ENCODE measurements at places on chromosomes 5 and 9. TPM values are rescaled to one million over a fixed set of nuclear protein-coding genes. Genes with fewer than 3 reads are reported as not detected.

DNA sequence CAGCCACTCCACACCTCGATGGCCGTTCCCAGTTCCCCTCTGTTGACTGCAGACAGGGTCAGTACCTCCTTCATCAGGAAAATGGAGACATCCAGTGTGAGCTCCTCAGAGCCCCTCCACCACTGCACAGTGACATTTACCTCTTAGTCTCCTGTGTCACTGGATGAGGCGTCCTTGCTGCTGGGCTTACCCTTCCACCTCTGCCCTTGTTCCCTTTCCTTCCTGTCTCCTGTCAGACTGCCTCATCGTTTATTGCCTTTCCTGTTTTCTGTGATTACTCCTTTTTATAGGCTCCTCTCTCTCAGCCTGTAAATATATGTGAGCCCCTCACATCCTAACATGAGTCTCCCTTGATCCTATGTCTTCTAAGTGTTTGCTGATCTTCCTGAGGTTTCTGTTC is 23.2 kb upstream of the SPTAN1 start:
- H3K4me1 ChIP-seq = no peaks in the 10 kb centered on the region
- no peak overlapping the region for H3K27ac ChIP-seq
- H3K36me3 ChIP-seq = peaks cover 20% of the 10 kb centered on the region
- no peak overlapping the region for H3K4me3 ChIP-seq
- DNase-seq = no peak

GRCh38 chr5:72818866-72819534 is 2.5 kb downstream of the TNPO1 start:
- no peaks in the 10 kb centered on the region for H3K27me3 ChIP-seq
- H3K4me1 ChIP-seq = peaks cover 28% of the 10 kb centered on the region
- no peak for DNase-seq
- H3K4me3 ChIP-seq = peak overlapping the region; percentile 99

DNA sequence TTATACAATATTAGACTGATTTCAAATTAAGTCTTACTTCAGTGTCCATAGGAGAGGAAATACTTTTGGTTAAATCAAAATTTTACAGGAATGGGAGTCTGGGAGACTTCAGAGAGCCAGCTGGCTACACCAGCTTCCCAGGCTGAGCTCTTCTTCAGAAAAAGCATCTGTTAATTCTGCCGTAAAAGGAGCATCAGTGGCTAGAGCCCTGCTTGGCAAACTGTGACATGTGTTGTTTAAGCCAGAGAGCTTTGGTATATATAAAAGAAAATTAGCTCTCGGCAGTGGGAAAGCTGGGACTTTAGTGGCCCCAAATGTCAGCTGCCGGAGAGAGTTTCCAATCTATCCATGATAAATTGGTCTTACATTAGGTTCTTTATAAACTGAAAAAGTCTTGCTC is 378.8 kb upstream of the TUSC1 start:
- no peak overlapping the region for H3K4me3 ChIP-seq
- no peaks in the 10 kb centered on the region for H3K4me1 ChIP-seq
- H3K27ac ChIP-seq = no peak overlapping the region
- no peaks in the 10 kb centered on the region for H3K36me3 ChIP-seq
- no peak for DNase-seq

DNA sequence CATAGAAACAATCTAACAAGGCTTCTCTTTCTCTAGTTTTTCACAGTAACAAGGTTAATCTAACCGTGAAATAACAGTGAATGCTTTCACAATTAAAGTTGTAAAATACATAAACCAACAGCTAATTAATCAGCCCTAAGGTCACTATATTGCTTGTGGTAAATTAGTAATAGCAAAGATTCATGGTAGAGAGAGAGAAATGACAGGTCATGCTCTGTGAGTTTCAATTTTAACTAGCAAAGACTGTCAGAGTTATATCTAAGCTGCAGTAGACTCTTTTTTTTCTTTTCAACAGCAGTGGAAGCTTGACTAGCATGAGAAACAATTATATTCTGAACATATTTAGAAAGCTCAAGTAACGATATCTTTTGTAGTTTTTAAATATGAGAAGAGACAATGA is 1068.0 kb downstream of the MAT2B start:
- DNase-seq = no peak
- no peak overlapping the region for H3K4me3 ChIP-seq
- H3K27me3 ChIP-seq = peaks cover 7% of the 10 kb centered on the region
- peaks cover 7% of the 10 kb centered on the region for H3K4me1 ChIP-seq

GRCh38 chr5:152987131-152987530 is 503.3 kb upstream of the GRIA1 start:
- H3K4me1 ChIP-seq = no peaks in the 10 kb centered on the region
- H3K27me3 ChIP-seq = no peaks in the 10 kb centered on the region
- H3K36me3 ChIP-seq = no peaks in the 10 kb centered on the region
- no peak overlapping the region for H3K4me3 ChIP-seq

- peaks cover 6% of the 10 kb centered on the region for H3K4me1 ChIP-seq
- H3K4me3 ChIP-seq = no peak overlapping the region
- no peaks in the 10 kb centered on the region for H3K36me3 ChIP-seq
- no peak for DNase-seq
- H3K27ac ChIP-seq = no peak overlapping the region
Observed at GRCh38 chr9:115462623-115463022, 344.7 kb upstream of the TNC start.

- H3K36me3 ChIP-seq = no peaks in the 10 kb centered on the region
- no peaks in the 10 kb centered on the region for H3K27me3 ChIP-seq
- no peak for DNase-seq
- H3K27ac ChIP-seq = no peak overlapping the region
- no peak overlapping the region for H3K4me3 ChIP-seq
- H3K4me1 ChIP-seq = no peaks in the 10 kb centered on the region
Observed at GRCh38 chr5:118906947-118907346, 81.4 kb downstream of the DTWD2 start.

GRCh38 chr5:22465616-22466015 is 387.5 kb downstream of the CDH12 start:
- H3K4me3 ChIP-seq = no peak overlapping the region
- DNase-seq = no peak
- no peaks in the 10 kb centered on the region for H3K4me1 ChIP-seq
- H3K36me3 ChIP-seq = no peaks in the 10 kb centered on the region

GRCh38 chr5:2330325-2331130 is 420.9 kb downstream of the IRX2 start:
- no peak for DNase-seq
- H3K36me3 ChIP-seq = no peaks in the 10 kb centered on the region
- no peak overlapping the region for H3K27ac ChIP-seq
- no peak overlapping the region for H3K4me3 ChIP-seq
- H3K27me3 ChIP-seq = peaks cover 17% of the 10 kb centered on the region

DNA sequence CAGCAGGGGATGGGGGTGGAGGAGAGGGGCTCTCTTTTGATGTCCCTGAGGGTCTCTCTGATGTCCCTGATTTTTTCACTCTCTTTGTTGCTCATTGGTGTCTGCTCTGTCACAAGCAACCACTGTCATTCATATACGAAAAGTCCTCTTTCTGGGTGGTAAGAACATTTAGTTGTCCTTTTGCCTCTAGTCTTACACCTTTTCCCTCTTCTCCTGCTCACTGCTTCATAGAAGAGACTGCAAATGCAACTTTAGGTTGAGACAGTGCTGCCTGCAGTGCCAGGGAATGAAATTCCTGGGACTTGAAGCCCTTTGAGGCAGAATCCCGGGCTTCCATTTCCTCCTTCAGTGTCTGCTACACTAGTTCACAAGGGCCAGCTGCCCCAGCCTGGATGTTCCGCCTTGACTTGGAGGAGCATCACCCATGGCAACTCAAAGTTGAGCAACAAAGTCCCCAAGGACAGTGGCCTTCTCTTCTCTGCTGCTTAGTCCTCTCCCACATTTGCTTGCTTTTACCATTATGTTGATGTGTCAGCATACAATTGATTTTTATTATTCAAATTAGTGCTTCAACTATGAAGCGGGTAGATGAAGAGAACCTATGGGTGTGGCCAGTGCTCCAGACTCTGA is 94.7 kb upstream of the RUSC2 start:
- H3K27me3 ChIP-seq = no peaks in the 10 kb centered on the region
- H3K4me1 ChIP-seq = peaks cover 4% of the 10 kb centered on the region
- peak; percentile 7 for DNase-seq
- peaks cover 26% of the 10 kb centered on the region for H3K36me3 ChIP-seq

DNA sequence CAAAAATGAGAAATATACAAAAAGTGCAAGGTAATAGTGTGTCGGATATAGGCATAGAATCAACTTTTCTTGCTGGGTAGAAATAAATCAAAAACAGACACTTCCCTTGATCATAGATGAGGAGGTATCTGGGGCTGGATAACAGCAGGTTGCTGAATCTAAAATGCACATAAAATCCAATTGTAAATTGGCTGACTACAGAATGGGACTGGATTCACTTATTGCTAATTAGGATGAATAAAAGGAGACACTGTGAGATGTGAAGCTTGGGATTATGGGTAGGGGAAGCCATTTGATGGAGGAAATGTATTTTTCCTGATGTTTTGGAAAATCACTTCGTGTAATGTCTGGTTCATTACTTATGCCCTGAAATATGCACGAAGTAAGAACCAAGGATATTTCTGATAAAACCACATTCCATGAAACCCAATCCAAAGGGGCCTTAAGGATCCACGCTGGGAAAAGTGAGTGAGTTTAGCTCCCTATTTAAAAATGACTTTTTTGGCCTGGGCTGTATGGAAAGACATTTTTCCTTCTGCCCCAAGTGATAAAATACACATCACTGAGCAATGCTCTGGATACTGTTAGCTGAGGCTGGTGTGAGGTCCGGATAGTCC is 136.1 kb downstream of the MARCHF11 start:
- DNase-seq = no peak
- peaks cover 3% of the 10 kb centered on the region for H3K4me1 ChIP-seq
- H3K27ac ChIP-seq = no peak overlapping the region
- H3K4me3 ChIP-seq = no peak overlapping the region
- no peaks in the 10 kb centered on the region for H3K36me3 ChIP-seq

GRCh38 chr5:134964359-134965270 is 3.1 kb upstream of the CATSPER3 start:
- peaks cover 4% of the 10 kb centered on the region for H3K36me3 ChIP-seq
- no peaks in the 10 kb centered on the region for H3K27me3 ChIP-seq
- DNase-seq = no peak
- H3K4me3 ChIP-seq = no peak overlapping the region
- H3K4me1 ChIP-seq = peaks cover 7% of the 10 kb centered on the region

GRCh38 chr5:17204133-17204489 is 13.3 kb upstream of the BASP1 start:
- H3K27me3 ChIP-seq = no peaks in the 10 kb centered on the region
- H3K27ac ChIP-seq = peak overlapping the region; percentile 72
- no peaks in the 10 kb centered on the region for H3K36me3 ChIP-seq
- peaks cover 11% of the 10 kb centered on the region for H3K4me1 ChIP-seq

DNA sequence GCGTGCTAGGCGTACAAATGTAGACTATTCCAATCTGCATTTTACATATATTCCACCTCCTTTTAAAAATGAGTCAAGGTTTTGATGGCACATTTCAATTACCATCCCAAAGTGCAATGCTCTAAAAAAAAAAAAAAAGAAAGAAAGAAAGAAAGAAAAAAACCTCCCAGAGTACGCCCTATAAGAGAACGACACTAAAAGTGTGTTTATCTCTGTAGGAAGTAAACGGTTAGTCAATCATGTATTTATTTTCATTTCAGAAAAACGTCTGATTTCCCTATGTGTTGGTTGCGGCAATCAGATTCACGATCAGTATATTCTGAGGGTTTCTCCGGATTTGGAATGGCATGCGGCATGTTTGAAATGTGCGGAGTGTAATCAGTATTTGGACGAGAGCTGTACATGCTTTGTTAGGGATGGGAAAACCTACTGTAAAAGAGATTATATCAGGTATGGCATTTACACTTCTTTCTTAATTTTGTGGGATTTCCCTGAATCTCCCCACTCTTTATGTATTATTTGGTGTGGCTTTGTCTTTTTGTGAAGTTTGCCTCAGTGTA is 1.1 kb downstream of the ISL1 start:
- peaks cover 8% of the 10 kb centered on the region for H3K4me1 ChIP-seq
- H3K36me3 ChIP-seq = no peaks in the 10 kb centered on the region
- peak overlapping the region; percentile 86 for H3K27ac ChIP-seq
- H3K4me3 ChIP-seq = peak overlapping the region; percentile 95

GRCh38 chr5:74052441-74053221 is 426.6 kb downstream of the ARHGEF28 start:
- no peak overlapping the region for H3K27ac ChIP-seq
- H3K4me3 ChIP-seq = no peak overlapping the region
- H3K36me3 ChIP-seq = no peaks in the 10 kb centered on the region
- H3K4me1 ChIP-seq = peaks cover 34% of the 10 kb centered on the region
- no peak for DNase-seq

GRCh38 chr9:93236541-93237206 is 52.7 kb downstream of the WNK2 start:
- no peak for DNase-seq
- H3K36me3 ChIP-seq = no peaks in the 10 kb centered on the region
- H3K4me1 ChIP-seq = peaks cover 26% of the 10 kb centered on the region
- no peaks in the 10 kb centered on the region for H3K27me3 ChIP-seq
- H3K27ac ChIP-seq = no peak overlapping the region

DNA sequence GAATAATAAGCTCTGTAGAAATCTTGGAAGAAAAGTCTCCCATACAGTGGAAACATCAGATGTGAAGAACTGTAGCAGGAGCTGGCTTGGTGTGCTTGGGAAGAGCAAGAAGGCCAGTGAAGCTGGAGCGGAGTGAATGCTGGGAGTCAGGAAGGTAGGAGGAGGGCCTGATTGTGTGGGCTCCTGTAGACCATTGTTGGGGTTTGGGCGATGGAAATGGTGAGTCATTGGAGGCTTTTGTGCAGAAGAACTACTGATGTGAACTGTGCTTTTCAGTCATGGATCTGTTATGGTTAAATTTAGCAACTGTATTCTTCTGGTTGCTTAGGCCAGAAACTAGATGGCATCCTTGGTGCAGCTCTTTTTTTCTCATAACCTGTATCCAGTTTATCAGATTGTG is 2.3 kb downstream of the ICE1 start:
- no peaks in the 10 kb centered on the region for H3K27me3 ChIP-seq
- no peak for DNase-seq
- no peaks in the 10 kb centered on the region for H3K36me3 ChIP-seq
- no peak overlapping the region for H3K27ac ChIP-seq
- no peak overlapping the region for H3K4me3 ChIP-seq
- H3K4me1 ChIP-seq = peaks cover 16% of the 10 kb centered on the region

- no peaks in the 10 kb centered on the region for H3K27me3 ChIP-seq
- no peak overlapping the region for H3K27ac ChIP-seq
- peaks cover 39% of the 10 kb centered on the region for H3K4me1 ChIP-seq
- no peak for DNase-seq
Observed at GRCh38 chr5:59565551-59565950, 328.0 kb downstream of the PDE4D start.

NSA2 gene
- total RNA-seq = 77.2 TPM

PCDHA7 gene
- 2.5 TPM for total RNA-seq

GRIA1 gene
- 18.0 TPM for total RNA-seq

C8G gene
- 2.8 TPM for total RNA-seq

PCDHAC1 gene
- 6.7 TPM for total RNA-seq

MCCC2 gene
- total RNA-seq = 32.3 TPM

NEURL1B gene
- total RNA-seq = 7.6 TPM

SIL1 gene
- 40.9 TPM for total RNA-seq

FGF1 gene
- 0.12 TPM for total RNA-seq
